ENCODE measurements at places on chromosomes 3 and 15. TPM values are rescaled to one million over a fixed set of nuclear protein-coding genes. Genes with fewer than 3 reads are reported as not detected.

Gene CACNA2D3
- 3.3 TPM for total RNA-seq

Gene ADPRH
- total RNA-seq, result 16.5 TPM

Gene NTRK3
- total RNA-seq, result 3.3 TPM

DNA sequence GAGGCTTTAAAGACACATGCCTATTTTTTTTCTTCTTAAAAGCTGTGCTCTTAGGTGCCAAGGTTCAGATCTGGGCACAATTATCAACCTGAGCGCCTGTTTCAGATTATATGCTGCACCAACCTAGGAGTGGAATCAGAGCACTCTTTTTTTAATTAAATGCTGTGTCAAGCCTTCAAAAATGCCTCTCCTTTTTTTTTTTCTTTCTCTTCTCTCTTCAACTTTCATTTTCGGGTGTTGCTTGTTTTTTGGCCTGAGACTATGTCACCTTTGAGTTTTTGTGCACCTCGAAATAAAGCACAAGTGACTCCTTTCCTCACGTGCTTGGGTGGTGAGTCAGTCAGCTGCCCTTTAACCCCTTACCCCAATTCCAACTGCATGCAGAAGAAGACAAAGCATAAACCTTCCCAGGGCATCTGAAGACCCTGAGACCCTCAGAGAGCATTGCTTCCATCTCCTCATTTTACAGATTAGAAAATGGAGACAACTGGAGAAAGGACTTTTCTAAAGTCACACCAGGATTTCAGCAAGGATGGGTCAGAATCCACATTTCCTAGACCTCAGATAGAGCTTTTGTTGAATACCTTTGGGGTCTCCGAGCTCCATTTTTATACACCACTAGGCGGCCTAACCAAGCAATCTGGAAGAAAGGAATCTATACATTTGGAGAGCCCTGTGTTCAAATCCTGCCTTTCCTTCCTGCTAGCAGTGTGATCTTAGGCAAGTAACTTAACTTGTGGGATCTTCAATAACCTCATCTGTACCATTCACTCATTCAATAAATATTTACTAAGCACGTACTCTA, 631 bp upstream of the PRICKLE2 start:
- H3K4me1 ChIP-seq, result peaks cover 5% of the 10 kb centered on the region
- H3K4me3 ChIP-seq, result no peak overlapping the region
- no peak for DNase-seq
- H3K27ac ChIP-seq, result peak overlapping the region; percentile 70

DNA sequence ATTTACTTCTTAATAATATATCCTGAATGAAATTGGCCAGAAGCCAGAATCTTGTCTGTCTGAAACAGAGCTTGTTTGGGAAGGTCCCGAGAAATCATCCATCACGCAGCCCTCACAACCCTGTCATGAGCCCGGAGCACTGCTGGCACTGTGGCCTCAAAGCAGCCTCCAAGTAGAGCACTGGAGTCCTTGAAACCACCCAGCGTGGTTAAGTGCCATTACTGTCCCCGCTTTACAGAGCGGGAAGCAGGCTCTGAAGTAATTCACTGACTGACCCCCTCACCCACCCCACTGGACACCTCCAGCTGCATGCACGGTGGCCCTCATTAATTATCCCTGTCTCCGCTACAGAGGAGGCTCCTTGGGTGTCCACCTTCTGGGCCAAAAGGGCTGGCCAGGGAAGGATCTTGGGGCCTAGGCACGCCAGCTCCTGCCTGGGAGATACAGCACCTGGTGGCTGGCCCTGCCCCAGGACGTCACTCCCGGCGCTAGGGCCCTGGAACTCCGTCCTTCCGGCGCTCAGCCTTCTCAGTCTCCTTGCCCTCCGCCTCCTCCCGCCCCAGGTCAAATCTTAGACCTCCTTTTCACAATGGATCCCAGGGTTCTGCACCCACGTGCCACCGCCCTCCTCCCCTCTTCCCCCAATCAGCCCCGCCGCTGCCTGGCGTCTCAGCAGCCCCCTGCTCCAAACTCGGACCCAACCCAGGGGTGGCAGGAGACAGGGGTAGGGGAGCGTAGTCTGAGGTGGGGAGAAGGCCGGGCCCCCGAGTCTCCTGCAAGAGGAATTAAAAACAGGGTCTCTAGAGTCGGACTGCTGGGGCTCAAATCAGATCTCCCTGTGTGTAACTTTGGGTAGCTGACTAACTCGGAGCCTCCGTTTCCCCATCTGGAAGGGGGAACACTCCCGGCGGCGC, 1.1 kb downstream of the TKT start:
- peak overlapping the region; percentile 93 for H3K4me3 ChIP-seq
- peak; percentile 92 for DNase-seq
- H3K27ac ChIP-seq, result peak overlapping the region; percentile 95

DNA sequence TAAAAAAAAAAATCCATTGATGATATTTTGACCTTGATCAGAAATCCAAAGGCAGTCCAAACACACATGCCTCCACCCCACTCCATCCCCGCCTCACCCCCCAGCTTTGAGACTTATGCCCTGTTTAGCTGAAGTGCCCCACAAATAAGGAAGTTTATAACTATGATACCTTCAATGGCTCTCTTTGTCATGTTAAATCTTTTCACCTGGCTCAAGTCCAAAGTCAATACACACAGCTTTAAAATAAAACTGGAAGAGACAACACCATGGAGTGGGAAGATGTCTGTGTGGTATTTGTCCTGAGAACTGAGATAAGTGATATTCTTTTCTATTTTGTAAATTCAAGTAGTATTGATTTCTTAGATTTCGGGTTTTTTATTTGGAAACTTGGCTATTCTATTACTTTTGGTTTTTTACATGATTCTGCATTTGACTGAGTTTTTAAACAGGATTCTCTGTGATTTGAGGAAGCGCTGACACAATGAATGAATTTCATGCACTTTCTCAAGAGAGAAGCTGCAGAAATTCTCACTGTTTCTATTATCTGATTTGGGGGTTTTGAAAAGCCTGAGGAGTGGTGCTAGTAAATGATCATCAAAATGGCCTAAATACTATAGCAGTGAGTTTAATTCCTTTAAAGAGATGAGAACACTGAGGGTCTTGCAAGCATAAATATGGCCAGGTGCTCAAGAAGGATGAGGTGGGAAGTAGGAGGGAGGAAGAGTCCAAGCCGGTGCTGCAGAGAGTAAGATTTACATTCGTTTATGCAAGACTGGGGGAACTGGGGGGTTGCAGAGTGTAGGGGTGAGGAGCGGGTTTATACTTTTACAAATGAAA, 5.2 kb downstream of the FOXB1 start:
- H3K27me3 ChIP-seq, result peaks cover 15% of the 10 kb centered on the region
- no peak for DNase-seq
- H3K4me1 ChIP-seq, result peaks cover 28% of the 10 kb centered on the region

DNA sequence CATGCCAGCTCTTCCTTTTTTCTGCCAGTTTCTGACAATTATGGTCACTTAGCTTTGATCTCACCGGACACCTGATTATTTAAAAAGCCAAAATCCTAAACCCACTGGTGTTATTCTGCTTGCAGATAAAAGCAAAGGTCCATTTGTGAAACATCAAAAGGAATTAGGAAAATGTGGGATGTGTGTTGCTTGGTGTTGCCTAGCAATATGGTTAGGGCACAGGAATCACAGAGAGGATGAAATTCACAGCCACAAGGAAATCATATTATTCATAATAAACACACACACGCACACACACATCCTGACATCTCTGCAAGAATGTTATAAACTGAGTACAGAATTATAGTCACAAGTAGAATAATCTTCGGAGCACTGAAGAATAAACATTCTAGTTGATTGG, 89.3 kb upstream of the BHLHE40 start:
- peaks cover 16% of the 10 kb centered on the region for H3K4me1 ChIP-seq
- no peak for DNase-seq
- H3K27ac ChIP-seq, result peak overlapping the region; percentile 33

- H3K27ac ChIP-seq, result no peak overlapping the region
- H3K36me3 ChIP-seq, result no peaks in the 10 kb centered on the region
- H3K27me3 ChIP-seq, result no peaks in the 10 kb centered on the region
Observed at GRCh38 chr15:57253082-57253481, 123.2 kb upstream of the CGNL1 start.

- H3K27me3 ChIP-seq, result no peaks in the 10 kb centered on the region
- no peak overlapping the region for H3K4me3 ChIP-seq
- H3K27ac ChIP-seq, result no peak overlapping the region
- H3K4me1 ChIP-seq, result peaks cover 86% of the 10 kb centered on the region
- no peak for DNase-seq
Observed at GRCh38 chr3:32411442-32411841, 19.8 kb downstream of the CMTM7 start.

GRCh38 chr3:136008732-136009470, 43.4 kb downstream of the PPP2R3A start:
- no peaks in the 10 kb centered on the region for H3K36me3 ChIP-seq
- no peak overlapping the region for H3K27ac ChIP-seq
- no peaks in the 10 kb centered on the region for H3K27me3 ChIP-seq
- no peak for DNase-seq

DNA sequence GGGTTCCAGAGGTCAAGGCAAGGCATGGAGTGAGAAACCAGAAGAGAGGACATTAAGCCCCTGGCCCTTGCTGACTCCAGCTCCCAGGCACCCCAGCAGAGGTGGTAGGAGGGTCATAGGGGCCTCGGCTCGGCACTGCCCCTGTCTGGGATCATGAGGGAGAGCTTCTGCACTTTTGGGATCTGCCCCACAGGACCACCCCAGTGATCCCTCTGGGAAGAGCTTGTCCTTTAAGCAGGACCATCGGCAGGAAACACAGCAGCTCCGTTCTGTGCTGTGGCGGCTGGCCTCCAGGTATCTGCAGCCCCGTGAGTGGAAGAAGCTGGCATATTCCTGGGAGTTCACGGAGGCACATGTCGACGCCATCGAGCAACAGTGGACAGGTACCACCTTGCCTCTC, 35.5 kb downstream of the ANKDD1A start:
- DNase-seq, result no peak
- no peak overlapping the region for H3K4me3 ChIP-seq

DNA sequence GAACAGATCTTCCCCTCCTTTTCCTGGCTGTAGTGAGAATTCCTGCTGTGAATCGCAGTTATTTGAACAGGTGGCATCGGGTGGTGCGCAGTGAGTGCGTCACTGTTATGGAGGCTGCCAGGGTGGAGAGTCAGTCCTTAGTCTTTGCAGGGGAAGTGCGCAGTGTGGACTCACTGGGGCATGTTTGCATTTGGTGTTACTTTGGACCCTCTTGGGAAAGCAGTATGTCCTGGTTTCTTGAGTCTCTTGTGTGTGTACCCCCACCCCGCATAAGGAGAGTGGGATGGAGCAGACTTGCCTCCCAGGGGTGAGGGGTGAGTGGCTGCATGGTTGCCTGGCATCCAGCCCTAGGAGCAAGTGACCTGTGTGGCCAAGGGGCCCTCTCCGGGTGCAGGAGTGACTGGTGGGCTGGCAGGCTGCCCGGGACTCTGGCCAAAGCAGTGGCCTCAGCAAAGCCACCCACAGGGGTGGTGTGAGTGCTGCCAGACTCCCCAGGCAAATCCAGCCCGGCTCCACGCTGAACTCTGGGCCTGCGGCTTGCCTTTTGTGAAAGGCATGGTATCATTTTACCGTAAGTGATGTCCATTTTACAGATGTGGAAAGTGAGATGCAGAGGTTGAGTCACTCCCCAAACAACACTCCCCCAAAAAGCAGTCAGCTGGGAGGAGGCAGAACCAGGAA, 46.4 kb downstream of the DNASE1L3 start:
- no peak overlapping the region for H3K27ac ChIP-seq
- no peak for DNase-seq
- peaks cover 20% of the 10 kb centered on the region for H3K36me3 ChIP-seq
- no peaks in the 10 kb centered on the region for H3K27me3 ChIP-seq
- H3K4me3 ChIP-seq, result no peak overlapping the region

Data from spleen (tissue), 13 donors.